ENCODE measurements at places on chromosomes 7 and 10.

DNA sequence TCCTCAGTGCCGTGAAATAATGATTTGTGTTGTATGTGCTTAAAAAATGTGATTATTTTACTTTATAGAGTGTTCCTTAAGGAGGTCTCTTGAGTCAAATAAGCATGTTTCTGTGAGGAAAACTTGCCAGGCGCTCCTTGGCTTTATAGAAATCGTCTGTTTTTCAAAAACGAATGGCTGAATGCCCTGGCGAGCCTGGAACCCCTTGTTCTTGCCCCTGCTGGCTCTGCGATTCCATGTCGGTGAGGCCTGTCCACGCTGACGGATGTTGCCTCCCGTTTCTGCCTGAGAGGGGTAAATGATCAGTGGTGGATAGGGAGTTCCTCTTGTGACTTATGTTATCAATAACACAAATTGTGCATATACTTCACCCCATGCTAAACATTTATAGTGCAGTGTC, 75.5 kb downstream of the MGMT start:
- no peak for DNase-seq

- DNase-seq = no peak
These were observed 39.8 kb downstream of the ATOH7 start for GRCh38 chr10:68192113-68192512.

GRCh38 chr7:2719007-2719406, 31.0 kb downstream of the AMZ1 start:
- no peak for DNase-seq

DNA sequence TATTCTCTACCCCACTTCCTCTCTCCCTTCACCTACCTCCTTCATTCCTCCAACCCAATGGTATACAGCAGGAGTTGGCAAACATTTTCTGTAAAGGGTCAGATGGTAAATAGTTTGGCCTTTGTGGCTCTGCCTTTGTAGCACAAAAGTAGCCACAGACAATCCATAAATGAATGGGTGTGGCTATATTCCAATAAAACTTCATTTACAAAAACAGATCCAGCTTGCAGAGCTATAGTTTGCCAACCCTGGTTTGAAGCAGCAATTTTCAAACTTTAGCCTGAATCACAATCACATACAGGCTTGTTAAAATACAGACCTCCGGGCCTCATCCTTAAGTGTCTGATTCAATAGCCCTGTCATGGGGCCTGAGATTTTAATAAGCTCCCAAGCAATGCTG, 110.5 kb downstream of the CPEB3 start:
- no peak for DNase-seq

- peak; percentile 5 for DNase-seq
These were observed 62.9 kb upstream of the FAM171A1 start for GRCh38 chr10:15433850-15434537.

GRCh38 chr7:134089446-134089845, 37.7 kb upstream of the LRGUK start:
- no peak for DNase-seq

DNA sequence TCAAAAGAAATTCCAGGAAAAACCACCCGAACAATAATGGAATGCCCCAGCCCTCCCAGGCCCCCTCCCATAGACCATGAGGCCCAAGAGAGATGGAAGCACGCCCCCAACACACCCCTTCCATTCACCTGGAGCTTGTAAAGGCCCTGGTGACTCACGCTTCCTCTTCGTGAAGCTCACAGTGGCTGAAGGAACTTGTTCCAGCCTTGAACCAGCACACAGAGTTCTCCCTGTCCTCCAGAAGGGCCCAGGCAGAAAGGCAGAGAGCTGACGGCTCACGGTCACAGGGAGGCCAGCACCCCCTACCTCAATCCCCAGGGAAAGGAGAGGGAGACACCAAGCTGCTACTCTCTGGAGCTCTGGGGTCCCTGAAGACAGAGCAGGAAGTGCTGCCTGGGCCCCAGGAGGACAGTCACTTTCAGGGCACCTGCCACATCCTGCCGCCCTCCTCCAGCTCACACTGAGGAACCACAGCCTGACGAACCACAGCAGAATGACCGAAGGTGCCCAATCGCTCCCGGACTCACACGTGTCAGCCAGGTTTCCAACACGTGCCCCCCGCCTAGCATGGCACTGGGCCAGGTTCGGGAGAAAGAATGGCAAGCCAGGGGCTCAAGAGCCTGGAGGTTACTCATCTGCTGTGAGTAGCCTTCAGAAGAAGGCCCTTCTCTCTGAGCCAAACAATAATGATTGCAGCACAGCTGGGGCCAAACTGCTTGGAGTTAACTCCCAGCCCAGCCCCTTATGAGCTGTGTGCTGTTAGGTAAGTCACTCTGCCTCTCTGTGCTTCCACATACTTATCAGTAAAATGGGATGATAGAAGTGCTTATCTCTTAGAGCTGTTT, 52.8 kb downstream of the DLG5 start:
- peak; percentile 53 for DNase-seq

- DNase-seq = no peak
These were observed 580 bp downstream of the FAM200A start for GRCh38 chr7:99551334-99551733.

- no peak for DNase-seq
These were observed 176.4 kb downstream of the CCDC71L start for GRCh38 chr7:106484562-106484961.

- DNase-seq = no peak
These were observed 165.2 kb downstream of the AMPH start for GRCh38 chr7:38465956-38466355.

DNA sequence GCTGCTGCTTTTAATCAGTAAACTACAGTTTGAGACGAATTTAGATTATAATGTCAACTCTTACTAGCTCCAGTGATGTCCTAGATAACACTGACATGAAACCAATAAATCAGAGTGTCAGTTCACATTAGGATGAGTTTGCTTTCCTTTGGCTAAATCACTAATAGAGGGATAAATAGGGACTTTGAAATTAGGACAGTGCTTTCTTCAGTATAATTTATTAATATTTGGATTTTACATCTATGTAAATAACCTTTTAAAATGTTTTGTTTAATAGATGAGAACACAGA, 55.6 kb downstream of the C1GALT1 start:
- DNase-seq = no peak

DNA sequence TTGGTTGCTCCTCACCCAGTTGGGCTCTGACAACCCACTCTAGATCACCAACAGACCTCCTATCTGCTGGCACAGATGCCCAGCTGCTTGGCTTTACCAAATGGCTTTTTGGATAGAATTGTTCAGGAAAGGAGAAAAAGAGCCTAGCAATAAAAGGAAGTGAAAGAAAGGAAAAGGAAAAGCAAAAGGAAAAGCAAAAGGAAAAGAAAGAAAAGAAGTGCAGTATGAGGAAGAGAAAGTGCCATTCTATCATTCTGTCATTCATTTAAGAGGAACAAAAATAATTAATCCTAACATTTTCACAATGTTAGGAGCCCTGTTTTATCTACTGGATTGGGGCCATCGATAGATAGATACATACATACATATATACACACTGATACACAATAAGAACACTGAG, 353.6 kb downstream of the THSD7A start:
- no peak for DNase-seq

GRCh38 chr7:93851536-93851935, 39.0 kb downstream of the TFPI2 start:
- no peak for DNase-seq

DNA sequence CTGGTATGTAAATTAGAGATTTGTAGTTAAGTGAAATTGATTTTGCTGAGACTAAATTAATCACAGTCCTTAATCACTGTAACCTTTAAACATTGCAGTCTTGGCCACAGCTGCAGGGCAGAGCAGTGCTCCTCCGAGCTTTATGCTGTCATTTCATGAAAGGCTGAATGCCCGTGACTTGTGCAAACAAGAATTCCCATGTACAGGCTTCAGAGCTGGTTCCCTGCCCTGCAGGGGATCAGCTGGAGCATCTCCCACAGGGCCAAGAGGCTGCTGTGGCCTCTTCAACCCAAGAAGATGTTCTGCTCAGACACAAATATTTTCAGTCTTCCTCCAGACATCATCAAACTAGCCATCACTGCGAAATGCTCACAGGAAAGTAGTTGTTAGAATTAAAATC, 419.1 kb downstream of the AUTS2 start:
- DNase-seq = no peak

GRCh38 chr7:8939446-8939845, 506.0 kb downstream of the NXPH1 start:
- DNase-seq = no peak

DNA sequence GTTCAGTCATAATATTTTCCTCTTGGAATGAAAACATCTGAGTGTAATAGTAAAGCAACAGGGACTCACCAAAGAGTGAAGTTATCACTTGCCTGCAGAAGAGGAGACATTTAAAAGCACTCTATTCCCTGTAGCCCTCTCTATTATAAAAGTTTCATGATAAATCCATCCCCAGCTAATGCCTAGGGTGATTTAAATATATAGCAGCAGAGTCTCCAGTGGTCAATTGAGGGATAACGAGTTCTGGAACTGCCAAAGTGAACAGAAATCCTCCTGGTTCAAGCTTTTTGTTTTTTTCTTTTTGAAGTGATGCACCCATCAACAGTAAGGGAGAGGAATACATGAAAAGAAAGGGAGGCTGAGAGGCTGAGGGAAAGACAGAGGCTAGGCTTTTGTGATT, 87.3 kb downstream of the EVX1 start:
- no peak for DNase-seq

- no peak for DNase-seq
These were observed 70.6 kb upstream of the MET start for GRCh38 chr7:116601426-116601825.

DNA sequence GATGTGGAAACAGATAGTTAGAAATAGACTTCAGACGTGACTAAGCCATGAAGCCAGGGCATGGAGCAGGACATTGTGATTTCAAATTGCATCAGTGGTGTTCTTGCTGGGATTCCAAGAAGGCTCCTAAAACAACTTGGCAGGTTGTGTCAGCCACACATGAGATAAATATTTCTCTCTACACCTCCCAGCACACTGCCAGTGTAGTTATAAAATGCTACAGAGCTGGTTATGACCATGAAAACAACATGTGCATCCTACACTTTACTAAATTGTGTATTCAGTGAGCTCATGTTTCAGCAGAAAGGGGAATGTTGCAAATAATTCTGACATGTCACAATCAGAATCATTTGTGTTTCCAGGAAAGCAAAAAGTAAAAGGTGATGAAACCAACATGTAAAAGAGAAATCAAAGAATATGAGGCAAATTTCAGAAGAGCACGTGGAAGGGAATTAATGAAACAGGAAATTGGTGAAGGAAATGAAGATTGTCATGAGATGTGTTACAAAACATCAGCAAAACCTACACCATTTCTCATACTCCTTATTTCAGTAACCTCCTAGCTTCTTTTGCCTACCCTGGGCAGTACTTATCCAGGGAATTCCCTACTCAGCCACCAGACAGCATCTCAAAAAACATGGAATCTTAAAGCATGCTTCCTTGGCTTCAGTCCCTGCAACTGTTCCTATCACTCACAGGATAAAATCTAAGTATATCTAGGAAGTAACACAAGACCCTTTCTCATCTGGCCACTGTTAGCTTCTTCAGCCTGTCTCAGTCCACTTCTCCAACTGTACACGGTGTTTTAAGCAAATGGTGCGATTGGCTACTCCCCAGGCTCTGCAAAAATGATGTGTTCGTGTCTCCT, 5.8 kb upstream of the CYP3A7 start:
- DNase-seq = no peak

GRCh38 chr7:52273685-52274610, 761.5 kb upstream of the POM121L12 start:
- no peak for DNase-seq

DNA sequence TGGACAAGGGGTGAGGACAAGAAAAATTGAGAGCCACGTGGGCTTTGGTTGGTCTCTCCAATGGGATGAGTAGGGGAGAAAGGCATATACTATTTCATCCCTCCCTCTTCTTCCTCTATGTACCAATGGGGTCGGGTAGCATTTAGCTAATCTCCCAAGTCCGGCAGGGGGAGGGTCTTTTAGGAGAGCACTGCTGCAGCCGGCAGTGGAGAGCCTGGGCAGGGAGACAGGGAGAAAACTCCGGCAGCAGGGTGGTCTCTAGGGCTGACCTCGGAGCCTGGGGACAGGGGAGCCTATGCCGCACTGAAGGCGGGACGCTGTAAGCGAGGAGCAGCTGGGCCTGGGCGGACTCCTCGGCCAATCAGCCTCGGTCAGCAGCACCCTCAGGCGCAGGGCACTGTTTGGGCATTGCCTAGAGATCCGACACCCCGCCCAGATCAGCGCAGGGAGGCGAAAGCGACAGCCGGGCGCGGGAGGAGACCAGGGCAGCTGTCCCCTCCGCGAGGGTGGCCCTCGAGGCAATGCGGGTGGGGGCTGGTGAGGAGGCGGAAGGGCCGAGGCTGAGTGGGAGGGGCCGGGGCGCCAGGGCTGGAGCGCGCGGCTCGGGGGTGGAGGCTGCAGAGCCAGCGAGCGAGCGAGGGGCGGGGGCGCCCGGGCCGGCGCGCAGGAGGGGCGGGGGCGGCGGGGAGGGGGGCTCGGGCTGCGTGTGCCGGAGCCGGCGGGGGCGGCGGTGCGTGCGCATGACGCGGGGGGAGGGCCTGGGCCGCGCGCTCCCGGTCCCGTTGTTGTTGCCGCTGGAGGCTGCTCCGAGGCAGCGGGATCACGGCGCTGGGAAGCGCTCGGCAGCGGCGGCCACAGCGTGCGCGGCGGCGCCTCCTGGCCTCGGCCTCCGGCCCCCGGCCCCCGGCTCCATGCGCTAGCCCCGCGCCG, at the start of gene AGAP3:
Gene AGAP3 (plus strand): TSS at position 785 of the 930 bp plus-strand sequence. CDS start 267 bp downstream, outside the sequence.
- no peak for DNase-seq

DNA sequence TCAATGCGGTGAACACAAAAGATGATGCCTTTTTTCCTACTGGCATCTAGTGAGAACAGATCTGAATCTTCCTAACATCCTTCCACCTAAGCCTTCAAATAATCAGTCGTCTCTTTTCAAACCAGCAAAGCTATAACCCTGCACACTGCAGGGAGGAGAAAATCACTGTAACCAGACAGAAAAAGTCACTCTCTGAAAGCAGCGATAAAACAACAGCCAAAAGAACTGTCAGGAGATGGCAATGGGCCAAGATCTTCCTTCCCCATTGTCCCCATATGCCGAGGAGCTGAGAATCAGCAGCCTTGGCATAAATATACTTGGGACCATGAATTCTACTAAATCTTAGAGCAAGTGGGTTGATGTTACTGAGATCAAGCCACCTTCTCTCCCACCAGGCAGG, 13.1 kb downstream of the FZD9 start:
- no peak for DNase-seq

GRCh38 chr7:1952781-1953180, 280.0 kb downstream of the MAD1L1 start:
- DNase-seq = no peak

- DNase-seq = no peak
These were observed 17.9 kb upstream of the TRIL start for GRCh38 chr7:28976022-28976421.

GRCh38 chr7:131603932-131604331, 47.5 kb upstream of the PODXL start:
- DNase-seq = no peak

- peak; percentile 65 for DNase-seq
These were observed 701 bp downstream of the STK17A start for GRCh38 chr7:43583424-43584194.

DNA sequence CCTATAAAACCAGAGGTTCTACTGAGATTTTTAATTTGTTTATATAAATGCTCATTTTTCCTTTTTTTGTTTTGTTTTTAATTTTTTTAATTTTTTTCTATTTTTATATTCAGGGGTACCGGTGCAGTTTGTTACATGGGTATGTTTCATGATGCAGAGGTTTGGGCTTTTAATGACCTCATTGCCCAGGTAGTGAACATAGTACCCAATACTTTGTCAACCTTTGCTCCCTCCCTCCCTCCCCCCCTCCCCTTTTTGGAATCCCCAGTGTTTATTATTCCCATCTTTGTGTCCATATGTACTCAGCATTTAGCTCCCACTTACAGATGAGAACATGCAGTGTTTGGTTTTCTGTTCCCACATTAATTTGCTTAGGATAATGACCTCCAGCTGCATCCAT, 94.4 kb upstream of the NEBL start:
- DNase-seq = no peak

GRCh38 chr10:85250304-85250703, 921.9 kb downstream of the CCSER2 start:
- DNase-seq = no peak
